Esophagus mucosa (tissue), 1 donor: ENCODE measurements at places on chromosomes 5 and 9. TPM values are rescaled to one million over a fixed set of nuclear protein-coding genes. Genes with fewer than 3 reads are reported as not detected.

Gene ST8SIA4
- 1.4 TPM for total RNA-seq

GRCh38 chr9:74735761-74736160 is 152.0 kb downstream of the TRPM6 start:
- ATAC-seq, result no peak

- no peak for ATAC-seq
Observed at GRCh38 chr9:75851917-75852316, 38.6 kb upstream of the PCSK5 start.

DNA sequence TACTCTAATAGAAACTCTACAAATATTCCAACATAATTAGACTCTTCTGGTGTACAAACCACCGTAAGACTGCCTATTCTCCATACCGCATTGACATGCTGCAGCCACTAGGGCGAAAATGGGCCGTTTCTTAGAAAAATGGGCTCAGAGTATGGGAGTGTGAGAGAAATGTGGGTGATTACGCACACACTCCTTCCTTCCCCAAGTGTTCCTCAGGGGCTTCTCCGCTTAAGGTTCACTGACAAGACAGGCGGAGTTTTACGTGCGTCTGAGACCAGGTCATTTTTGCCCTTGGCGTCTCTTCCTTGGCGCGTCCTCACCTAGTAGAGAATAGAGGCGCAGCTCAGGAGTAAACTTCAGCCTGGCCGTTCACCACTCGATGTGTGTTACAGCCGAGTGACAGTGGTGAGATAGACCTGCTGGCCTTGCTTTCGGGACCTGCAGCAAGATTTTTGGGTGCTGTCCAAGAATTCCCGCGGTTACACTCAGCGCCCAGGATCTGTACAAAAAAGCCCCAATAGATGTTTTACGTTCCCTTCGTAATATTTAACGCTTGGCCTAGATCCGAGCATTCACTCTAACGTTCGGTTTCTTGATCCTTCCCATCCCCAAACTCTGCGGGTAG is 1.8 kb upstream of the NTRK2 start:
- ATAC-seq, result peak; percentile 27

Gene AIF1L
- 63.3 TPM for total RNA-seq

- no peak for ATAC-seq
Observed at GRCh38 chr9:85715587-85715986, 26.2 kb downstream of the AGTPBP1 start.

Gene FUT7
- total RNA-seq, result 0.12 TPM
